ENCODE measurements at places on chromosomes 4 and X.

- no peak for DNase-seq
These were observed 66.6 kb downstream of the EDNRA start for GRCh38 chr4:147547314-147548056.

GRCh38 chrX:134024686-134025377 lies 39.4 kb upstream of the GPC3 start:
- no peak for DNase-seq

- no peak for DNase-seq
These were observed 1.8 kb upstream of the SPATA18 start for GRCh38 chr4:52049266-52049665.

DNA sequence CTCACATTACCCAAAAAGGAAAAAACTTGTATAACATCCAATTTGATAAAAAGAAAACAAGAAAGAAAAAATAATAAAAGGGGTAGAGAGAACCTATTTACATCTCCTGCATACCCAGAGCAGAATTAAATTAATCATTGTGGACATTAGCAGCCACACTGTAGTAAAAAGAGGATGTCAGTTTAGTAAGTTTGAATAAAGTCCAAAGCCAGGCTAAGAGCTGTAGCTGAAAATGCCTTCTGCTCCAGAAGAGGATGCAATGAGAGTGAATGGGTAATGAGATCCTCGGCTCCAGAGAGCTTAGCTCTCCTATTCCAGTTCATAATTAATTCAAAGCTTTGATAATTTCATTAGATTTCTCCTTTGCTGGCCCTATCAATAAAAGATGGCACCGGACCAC lies 78.2 kb downstream of the SLC10A7 start:
- DNase-seq, result no peak

- no peak for DNase-seq
These were observed 46.1 kb downstream of the CCDC158 start for GRCh38 chr4:76374798-76375197.

GRCh38 chrX:119729408-119730201 lies 28.8 kb upstream of the SOWAHD start:
- DNase-seq, result peak; percentile 28

DNA sequence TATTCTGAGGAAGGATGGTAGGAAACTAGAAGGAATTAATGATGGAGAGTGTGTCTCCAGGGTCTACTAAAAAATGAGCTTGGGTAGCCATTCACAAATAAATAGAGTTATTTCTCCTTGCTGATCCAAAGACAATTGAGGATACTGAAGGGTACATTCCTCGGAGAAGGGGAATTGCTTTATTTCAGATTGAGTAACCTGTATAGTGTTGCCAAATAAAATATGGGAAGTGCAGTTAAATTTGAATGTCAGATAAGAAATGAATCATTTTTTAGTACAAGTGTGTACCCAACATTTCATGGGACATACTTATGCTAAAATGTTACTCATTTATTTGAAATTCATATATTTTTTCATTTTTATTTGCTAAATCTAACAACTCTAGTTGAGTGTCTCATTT lies 16.0 kb upstream of the VSIG1 start:
- DNase-seq, result no peak

DNA sequence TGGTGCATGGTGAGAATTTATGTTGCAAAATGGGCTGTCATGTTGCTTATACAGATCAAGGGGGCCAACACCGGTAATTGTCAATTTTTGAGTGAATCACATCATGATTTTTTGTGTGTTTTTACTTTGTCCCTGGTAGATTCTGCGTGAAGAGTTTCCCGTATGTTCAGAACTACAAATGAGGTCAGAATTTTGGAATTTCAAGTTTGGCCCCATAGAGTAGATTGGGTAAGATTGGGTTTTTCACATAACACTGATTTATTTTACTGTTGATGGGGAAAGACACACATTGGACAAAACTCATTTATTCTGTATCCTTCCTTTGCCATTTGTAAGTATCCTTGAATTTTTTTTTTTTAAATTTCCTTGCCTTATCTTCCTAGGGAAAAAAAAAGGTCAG lies 158.5 kb upstream of the MXRA5 start:
- DNase-seq, result no peak

- DNase-seq, result no peak
These were observed 638.6 kb downstream of the BCOR start for GRCh38 chrX:39459204-39459603.

GRCh38 chr4:144489831-144490230 lies 156.1 kb upstream of the HHIP start:
- DNase-seq, result no peak

DNA sequence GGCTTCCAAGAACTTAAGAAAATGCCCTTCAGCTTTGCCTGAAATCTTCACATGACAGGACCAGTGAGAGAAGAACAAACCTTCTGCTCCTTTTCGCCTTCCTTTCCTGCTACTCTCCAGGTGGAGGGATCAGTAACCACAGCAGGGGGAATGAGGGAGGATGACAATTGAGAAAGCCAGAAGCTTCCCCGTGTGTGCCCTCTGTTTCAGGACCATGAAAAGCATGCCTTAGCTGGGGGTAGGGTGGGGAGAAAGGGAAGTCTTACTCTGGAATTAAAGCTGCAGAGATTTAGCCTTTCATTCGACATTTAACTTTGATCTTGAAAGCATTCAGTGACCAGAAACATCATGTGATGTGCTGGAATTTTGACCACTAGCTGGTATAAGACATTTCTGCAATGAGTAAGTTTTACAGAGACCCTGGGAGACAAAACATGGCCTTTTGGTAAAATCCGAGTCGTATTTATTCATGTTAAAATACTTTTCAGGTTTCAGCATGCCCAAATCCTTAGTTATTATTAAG lies 10.6 kb upstream of the PUDP start:
- DNase-seq, result no peak

- no peak for DNase-seq
These were observed 24.2 kb upstream of the SPON2 start for GRCh38 chr4:1196421-1197183.

- no peak for DNase-seq
These were observed 25.1 kb downstream of the TAB3 start for GRCh38 chrX:30863974-30864373.

DNA sequence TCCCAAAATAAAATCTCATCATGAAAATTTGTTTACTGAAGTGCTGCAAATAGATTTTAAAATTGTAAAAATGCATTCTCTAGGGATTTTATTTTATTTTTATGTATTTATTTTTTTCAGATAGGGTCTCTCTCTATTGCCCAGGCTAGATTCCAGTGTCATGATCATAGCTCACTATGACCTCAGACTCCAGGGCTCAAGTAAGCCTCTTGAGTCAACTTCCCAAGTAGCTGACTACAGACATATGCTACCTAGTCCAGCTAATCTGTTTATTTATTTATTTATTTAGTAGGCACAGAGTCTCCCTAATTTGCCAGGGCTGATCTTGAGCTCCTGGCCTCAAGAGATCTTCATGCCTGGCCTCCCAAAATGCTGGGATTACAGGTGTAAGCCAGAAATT lies 317.7 kb upstream of the ANXA10 start:
- DNase-seq, result no peak

GRCh38 chr4:4704267-4704666 lies 155.2 kb upstream of the MSX1 start:
- no peak for DNase-seq

DNA sequence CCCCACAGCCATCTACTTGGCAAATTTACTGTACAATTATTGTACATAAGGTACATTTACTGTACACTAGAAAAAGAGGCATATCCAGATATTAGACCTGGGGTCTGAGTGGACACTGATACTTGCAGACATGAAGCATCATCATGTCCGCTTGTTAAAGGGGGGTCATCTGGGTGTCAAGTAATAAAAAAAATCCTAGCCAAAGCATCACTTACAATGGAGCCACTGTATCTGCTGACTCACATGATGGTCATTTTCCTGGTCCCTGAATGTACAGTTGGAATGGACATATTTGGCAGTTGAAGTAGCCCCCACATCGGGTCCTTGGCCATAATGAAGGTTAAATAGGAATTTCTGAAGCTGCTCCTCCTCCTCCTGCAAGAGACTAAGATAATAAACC lies 228.8 kb downstream of the THOC2 start:
- no peak for DNase-seq

DNA sequence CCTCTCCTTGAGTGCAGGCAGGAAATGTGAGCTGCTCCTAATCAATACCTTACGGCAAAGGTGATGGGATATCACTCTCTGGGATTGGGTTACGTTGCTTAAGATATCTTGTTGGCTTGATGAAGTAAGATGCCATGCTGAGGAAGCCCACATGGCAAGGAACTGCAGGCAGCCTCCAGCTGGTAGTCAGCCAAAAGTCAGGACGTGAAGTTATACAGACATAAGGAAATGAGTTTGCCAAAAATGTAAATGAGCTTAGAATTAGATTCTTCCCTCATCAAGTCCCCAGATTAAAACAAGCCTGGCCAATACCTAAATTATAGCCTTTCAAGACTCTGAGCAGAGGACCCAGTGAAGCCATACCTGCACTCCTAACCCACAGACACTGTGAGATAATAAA lies 155.0 kb downstream of the QDPR start:
- DNase-seq, result no peak

Data from midbrain (tissue), 1 donor.